ENCODE measurements at places on chromosomes 12 and 14. TPM values are rescaled to one million over a fixed set of nuclear protein-coding genes. Genes with fewer than 3 reads are reported as not detected.

Gene KRT73
- not detected for total RNA-seq

DNA sequence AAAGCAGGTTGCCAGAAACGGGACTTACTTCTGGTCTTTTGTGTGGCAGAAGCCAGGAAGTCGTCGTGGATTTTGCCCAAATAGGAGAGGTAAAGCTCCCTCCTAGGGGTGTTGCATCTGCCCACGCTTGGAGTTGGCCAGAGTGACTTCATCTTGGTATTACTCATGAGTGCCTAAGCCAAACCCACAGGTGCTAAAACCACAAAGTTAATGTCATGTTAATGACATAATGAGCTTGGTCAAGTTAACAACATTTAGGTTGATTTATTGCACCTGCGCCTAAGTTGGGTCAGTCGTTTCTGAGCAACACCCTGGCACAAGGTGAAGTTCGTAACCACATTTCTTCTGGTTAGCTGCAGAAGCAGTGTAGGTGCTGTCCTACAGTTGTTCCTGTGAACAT lies 225.2 kb downstream of the FUT8 start:
- H3K4me3 ChIP-seq, result no peak overlapping the region
- H3K36me3 ChIP-seq, result no peaks in the 10 kb centered on the region
- no peaks in the 10 kb centered on the region for H3K27me3 ChIP-seq
- no peak overlapping the region for H3K27ac ChIP-seq
- no peaks in the 10 kb centered on the region for H3K4me1 ChIP-seq
- DNase-seq, result no peak

GRCh38 chr14:68979722-68980451 lies 785 bp upstream of the ACTN1 start:
- peak overlapping the region; percentile 81 for H3K27ac ChIP-seq
- DNase-seq, result peak; percentile 25
- no peaks in the 10 kb centered on the region for H3K4me1 ChIP-seq

GRCh38 chr12:118922405-118922804 lies 58.9 kb upstream of the SRRM4 start:
- no peak overlapping the region for H3K27ac ChIP-seq
- no peaks in the 10 kb centered on the region for H3K27me3 ChIP-seq
- no peaks in the 10 kb centered on the region for H3K36me3 ChIP-seq

DNA sequence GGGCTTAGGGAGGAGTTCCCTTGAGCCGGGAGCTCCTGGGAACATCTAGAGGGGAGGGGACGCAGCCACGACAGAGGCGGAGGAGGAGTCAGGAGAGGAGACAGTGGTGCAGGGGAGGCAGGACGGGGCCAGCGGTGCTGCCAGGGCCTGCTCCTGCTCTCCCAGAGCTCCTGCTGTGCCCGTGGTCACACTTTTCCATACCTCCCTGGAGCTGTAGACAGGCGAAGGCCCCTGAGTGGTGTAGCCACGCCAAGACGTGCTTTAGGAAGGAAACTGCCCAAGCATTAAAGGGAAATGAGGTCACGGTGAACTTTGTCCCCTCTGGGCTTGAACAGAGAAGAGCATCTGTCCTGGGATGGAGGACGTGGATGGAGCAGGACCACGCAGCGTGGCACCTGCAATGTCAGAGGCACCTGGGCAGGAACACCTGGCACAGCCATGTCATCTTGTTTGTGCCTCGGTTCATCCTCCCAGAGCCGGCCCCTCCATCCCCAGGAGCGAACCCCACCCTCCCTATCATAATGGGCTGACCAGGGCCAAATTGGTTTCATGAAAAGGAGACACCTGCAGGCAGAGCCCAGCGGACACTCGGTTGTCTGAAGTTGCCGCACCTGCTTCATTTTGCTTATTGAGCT lies 239.5 kb upstream of the SFSWAP start:
- no peaks in the 10 kb centered on the region for H3K4me1 ChIP-seq
- H3K27me3 ChIP-seq, result peaks cover 5% of the 10 kb centered on the region
- DNase-seq, result no peak
- no peak overlapping the region for H3K27ac ChIP-seq
- no peaks in the 10 kb centered on the region for H3K36me3 ChIP-seq

- no peaks in the 10 kb centered on the region for H3K4me1 ChIP-seq
Observed at GRCh38 chr12:34402228-34402898, 380.1 kb downstream of the ALG10 start.

DNA sequence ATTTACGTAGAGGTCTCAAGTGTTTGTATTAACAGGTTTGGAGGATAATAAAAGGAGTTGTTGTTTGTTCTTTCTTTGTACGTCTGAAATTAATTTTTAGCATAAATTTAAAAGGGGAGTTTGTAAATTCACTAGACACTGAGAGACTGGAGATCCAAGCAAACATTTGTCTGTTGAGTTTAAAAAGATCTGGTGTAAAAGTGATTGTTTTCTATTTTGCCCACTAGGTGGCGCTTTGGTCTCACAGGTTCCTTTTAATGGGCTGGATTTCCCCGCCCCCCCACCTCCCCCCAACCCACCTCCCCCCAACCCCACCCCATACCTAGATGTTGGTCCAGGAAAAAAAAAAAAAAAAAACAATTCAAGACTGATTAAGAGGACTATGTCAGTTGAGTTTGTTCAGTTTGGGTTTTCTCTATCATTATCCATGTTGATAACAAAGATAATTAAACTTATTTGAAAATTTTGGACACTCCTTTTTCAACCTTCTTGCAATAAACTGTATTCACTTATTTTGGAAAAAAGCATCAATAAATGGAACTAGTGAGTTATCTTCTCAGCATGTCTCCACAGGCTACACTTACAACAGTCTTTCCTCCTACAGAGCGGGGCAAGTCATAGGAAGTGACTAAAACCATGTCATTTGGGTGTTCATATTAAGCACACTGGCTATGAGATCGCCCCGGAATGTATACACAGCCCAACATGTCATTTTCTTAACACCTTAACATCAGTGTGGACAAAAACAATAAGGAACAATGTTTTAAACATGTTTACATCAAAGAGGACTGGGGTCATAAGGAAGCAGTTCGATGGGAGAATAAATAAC lies 841.1 kb downstream of the NRXN3 start:
- H3K36me3 ChIP-seq, result no peaks in the 10 kb centered on the region
- no peaks in the 10 kb centered on the region for H3K4me1 ChIP-seq
- no peak overlapping the region for H3K27ac ChIP-seq
- H3K27me3 ChIP-seq, result no peaks in the 10 kb centered on the region
- no peak overlapping the region for H3K4me3 ChIP-seq

GRCh38 chr12:80299976-80300375 lies 144.1 kb upstream of the PTPRQ start:
- no peak overlapping the region for H3K4me3 ChIP-seq
- no peak for DNase-seq
- no peak overlapping the region for H3K27ac ChIP-seq
- H3K4me1 ChIP-seq, result no peaks in the 10 kb centered on the region

GRCh38 chr14:104735830-104736642 lies 12.0 kb downstream of the ADSS1 start:
- peak overlapping the region; percentile 94 for H3K27ac ChIP-seq
- peak; percentile 96 for DNase-seq
- H3K4me1 ChIP-seq, result peaks cover 63% of the 10 kb centered on the region
- H3K27me3 ChIP-seq, result no peaks in the 10 kb centered on the region
- H3K36me3 ChIP-seq, result peaks cover 20% of the 10 kb centered on the region

DNA sequence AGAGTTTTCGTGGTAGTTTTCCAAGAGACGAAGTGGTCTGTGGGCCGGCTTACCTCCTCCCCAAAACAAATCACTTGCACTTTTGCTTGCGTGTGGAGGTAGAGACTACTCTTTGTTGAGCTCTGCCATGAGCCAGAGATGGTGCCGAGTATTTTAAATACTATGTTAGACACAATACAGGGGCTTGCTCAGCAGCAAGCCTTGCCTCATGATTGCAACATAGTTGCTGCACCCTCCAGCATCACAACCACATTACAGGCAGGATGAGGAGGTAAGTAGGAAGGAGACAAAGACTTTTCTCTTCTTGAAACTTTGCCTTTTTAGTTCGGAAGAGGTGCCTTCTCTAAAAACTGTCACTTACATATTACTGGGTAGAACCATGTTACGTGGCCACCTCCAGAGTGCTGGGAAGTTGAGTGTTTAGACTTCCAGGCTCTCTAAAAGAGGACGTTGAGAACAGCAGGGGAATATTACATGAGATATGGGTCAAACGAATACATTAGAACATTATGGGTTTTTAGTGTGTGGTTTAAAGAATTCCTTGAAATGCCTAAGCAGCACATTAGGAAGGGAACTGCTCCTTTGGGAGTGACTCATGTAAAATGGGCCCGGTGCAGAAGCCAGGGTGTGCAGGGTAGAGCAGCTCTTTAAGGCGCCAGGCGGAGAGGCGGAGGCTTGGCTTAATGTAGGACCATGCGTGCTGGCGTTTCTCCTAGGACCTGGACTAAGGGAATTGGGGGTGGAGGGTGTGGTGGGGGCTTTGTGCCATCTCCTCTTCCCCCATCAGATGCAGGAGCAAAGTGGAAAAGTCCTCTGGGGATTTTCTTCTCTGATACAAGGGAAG lies 110.6 kb upstream of the PRMT8 start:
- no peaks in the 10 kb centered on the region for H3K27me3 ChIP-seq
- H3K4me1 ChIP-seq, result peaks cover 3% of the 10 kb centered on the region
- no peak overlapping the region for H3K4me3 ChIP-seq
- DNase-seq, result no peak
- H3K27ac ChIP-seq, result no peak overlapping the region
